ENCODE measurements at places on chromosomes 7 and 10.

DNA sequence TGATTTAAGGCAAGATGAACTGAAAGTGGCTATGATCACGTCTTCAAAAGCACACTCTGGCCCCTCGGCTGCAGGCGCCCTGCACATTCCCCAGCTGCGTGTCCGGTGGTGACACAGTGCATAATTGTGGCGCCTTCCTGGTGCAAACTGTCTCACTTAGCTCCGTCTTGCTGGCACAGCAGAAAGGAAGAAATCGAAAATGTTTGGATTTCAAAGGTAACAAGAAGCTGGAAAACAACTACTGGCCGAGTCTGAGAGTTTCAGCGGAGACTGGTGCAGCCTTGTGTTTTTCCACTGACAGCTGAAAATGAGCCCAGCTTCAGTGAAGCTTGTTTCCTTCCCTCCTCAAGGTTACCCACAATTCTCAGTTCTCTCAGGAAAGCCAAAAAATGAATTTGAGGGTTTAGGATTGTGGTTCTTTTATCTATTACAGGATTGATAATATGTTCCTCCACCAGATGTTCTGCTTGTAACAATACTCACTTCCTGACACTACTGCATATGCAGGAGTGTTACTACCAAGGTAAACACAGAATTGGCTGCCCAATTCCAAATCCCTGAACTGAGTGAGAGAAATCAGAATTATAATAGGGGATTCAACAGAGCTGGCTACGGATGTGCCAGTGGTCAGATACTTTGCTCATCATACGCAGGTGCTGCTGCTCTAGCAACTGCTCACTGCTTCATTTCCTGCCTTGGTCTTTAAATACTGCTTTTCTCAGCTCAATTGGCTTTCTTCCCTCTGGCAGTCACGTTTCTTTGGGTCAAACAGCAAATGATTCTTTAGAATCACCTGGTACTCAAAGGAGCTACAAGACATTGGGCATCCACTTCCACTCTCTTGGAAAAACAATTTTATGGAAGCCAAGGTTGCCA, 63.7 kb downstream of the TRUB1 start:
- no peak for DNase-seq

DNA sequence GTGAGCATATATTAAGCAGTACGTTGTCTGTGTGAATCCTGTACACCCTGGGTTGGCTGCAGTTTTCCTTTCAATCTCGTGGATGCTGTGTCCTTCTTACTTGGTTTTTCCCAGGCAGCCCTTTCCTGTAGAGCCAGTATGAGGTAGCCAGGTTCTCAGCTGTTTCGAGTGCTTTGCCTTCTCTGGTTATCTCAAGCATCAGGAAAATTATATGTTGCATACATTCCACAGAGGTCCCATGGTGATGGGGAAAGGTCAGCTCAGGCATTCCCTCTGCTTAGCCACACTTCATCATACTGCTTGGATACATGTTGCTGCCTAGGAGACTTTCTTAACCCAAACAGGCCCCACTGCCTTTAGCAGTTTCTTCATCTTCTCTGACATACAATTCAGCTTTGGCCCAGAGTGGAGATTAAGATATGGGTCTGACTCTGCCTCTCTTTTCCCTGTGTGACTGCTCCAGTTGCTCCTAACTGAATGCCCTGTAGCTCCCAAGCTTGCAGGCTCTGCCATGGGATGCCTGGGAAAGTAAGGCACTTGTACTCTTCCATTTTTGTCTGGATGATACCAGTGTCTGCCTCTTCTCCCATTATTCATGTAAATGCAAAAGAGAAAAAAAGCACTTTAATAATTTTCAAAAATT, 11.3 kb downstream of the GNAI1 start:
- no peak for DNase-seq

GRCh38 chr7:133381965-133382364, 129.1 kb downstream of the EXOC4 start:
- DNase-seq = no peak

DNA sequence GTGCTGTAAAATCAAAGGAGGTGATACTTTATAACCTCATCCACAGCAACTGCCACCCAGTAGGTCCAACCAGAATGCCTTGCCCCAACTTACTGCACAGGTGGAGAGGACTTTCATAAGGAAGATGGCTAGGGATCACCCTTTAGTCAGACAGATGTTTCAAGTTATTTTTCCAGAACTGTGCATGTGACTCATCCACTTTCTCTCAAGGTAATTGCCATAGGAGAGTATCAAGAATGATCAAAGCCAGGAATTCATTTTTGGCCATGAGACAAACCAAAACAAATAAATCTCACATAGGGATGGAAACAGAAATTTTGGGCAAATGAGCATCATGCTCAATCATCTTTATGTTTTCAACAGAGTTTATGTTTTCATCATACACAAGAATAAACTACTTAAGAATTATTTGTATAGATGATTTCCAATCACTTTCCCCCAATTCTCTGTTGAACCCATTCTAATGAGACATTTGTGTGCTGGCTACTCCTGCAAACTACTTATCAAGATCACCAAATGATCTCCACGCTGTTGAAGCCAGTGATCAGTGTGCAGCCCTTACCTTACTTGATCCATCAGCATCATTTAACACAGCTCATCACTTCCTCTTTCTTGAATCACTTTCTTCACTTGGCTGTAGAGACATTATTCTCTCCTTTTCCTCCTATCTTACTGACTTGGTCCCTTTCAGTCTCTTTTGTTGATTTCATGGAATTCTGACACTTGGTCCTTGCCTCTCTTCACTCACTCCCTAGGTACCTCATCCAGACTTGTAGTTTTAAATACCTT, 74.0 kb downstream of the SLC16A9 start:
- no peak for DNase-seq

DNA sequence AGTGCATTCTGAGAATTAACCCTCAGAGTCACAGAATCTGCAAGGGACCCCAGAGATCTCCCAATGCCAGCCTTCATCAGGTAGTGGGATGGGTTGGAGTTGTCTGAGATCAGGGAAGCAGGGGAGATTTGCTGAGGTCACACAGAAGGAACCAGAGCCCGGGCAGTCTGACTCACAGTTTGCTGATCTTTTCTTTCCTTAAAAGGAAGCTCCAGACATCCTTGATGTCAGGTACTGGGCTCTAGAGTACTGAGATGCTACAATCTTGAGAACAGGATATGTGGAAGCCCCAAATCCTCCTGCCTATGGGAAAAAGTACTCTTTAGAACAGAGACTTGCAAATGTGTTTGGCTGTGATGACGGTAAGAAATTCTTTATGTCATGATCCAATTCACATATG, 706 bp downstream of the TBATA start:
- peak; percentile 5 for DNase-seq

DNA sequence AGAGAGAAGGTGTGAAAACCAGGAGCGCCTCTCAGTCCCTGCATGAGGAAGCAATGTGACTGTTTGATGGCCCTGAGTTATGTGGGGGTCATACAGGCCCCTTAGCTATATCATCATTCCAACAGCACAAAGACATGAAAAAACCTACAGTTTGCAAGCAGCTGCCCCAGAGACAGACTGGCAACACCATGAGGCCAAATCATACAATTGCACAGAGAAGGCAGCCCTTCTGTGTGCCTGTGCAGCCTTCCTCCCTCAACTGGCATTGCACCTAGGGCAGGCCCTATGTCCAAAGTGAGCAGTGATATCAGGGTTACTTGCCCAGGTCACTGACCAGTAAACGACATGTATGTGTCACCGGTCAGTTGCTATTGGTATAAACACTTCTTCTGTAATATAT, 41.6 kb downstream of the GPRIN2 start:
- no peak for DNase-seq

DNA sequence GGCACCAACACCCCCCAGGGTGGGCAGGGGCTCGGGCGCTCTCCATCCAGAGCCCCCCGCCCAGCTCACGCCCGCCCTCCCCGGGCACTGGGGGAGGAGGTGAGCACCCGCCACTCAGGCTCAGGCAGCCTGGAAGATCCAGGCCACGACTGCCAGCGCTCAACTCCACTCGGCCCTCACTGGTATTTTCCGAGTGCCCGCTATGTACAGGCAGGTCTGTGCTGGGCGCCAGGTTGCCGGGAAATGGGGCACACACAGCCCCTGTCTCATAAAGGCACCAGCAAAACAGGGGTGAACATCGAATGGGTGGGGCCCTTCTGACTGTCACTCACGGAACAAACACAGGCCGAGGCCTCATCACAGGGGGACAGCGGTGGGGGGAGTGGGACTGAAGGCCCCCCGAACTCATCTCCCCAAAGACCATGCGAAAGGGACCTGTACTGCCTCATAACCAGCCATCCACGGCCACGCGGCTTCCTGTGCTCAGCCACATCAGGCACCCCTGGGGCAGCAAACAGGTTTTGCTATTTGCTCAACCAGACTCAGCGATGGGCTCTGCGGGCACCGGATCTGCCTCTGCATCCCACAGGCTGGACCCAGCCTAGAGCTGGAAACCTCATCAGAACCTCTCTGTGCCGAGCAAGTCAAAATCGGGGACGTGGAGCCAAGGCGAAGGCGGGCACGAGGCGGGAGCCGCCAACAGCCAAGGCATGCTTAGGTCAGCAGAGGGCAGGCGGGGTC, 98.7 kb upstream of the DNAAF5 start:
- no peak for DNase-seq

DNA sequence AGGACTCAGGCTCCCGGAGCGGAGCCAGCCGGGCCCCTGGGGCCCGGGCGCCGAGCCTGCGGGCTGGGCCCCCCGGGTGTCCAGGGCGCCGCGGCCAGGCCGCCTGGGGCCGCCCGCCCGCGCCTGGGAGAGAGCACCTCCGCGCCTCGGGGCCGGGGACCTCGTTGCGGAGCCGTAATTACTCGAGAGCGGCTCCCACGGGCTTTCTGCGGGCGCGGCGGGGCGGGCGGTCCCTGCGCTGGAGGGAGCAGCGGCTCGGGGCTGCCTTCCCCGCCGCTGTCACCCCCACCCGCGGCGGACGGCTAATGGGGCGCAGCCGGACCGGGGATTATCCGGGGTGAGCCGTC, 1.5 kb downstream of the GNB2 start:
- DNase-seq = peak; percentile 63

DNA sequence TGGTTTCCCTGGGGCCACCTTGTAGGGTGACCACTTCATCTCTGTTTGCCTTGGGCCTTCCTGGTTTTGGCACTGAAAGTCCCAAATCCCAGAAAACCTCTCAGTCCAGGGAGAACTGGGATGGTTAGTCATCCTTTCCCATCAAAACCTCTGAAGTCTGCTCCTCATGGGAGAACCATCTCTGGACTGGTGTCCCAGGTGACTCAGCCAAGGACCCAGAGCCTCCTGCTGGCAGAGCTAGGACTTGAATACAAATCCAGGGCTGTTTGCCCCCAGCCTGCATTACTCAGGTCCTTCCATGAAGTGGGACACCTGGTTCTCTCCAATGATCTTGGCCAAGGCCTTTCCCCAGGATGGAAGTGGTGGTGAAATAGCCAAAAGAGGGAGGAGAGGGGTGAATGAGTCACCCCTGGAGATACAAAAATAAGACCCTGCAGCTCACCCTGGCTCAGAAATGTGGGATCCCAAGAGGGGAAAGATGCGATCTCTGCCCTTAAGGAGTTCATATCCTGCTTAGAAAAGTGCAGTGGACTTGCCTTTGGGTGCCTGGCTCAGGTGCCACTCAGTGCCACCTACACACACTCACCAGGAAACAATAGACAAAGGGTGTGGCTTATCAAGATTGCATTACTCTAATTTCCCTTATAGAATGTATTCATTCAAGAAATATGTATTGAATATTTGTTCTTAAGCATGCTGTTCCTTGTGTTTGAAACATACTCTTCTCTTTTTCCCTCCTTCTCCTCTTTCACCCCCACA, 22.0 kb downstream of the ADRA2A start:
- DNase-seq = no peak

DNA sequence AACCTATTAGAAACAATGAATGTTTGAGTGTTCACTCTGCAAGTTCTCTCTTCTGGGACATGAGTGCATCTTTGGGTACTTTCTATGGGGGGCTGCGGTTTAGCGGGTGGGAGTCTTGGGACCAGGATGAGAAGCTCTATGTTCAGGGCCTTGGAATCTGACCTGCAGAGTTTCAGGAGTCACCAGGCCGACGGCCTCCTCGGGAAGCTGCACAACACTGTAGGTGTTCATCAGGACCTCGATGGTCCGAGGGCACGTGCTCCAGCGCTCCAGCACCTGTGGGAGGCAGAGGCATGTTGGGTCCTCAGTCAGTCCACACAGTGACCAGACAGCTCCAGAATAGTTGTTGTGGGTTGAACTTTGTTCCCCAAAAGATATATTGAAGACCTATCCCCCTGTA, 8.9 kb upstream of the GBX1 start:
- DNase-seq = no peak

DNA sequence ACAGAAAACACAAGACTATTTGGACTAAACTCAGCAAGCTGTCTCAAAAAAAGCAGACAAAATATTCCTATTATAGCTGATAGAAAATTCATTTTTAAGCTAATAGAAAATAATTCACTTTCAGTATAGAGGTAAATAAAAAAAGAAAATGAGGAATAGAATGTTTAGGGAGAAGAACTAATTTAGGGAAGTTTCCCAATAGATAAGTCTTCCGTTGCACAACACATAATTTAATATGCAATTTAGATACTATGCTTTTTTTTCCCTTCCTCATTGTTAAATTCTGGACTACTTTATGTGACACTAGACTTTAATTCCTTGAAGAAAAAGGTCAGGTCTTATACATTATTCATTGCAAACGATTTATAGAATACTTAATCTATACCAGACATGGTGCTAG, 10.3 kb downstream of the PNPLA8 start:
- DNase-seq = no peak

DNA sequence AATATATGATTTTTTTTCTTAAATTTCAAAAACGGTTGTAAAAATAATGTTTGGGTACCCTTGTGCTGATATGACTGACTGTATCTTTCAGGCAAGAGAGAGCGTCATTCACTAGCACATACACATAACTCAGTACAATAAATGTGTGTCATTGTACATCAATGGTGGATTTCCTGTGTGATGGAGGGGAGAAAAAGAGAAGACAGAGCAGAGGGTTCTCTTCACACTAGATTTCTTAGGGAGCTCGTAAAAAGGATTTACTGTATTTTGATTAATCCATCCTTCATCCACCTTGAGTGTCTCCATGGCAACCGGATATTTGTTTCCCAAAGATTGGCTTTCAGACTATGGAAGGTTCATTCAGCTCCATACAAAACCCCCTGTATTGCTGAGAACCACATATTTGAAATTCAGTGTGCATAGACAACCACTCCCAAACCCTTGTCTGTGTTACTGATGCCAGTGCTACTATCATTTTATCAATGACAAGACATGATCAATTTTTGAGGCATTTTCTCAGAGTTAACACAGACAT, 150.6 kb downstream of the AKR1D1 start:
- DNase-seq = no peak

- peak; percentile 50 for DNase-seq
These were observed 378 bp downstream of the PIK3AP1 start for GRCh38 chr10:96719850-96720421.

- peak; percentile 76 for DNase-seq
These were observed 90.4 kb downstream of the ZMIZ1 start for GRCh38 chr10:79159141-79159651.

GRCh38 chr10:112235920-112236319, 47.3 kb upstream of the TECTB start:
- DNase-seq = no peak

- no peak for DNase-seq
These were observed 85.3 kb upstream of the CCDC6 start for GRCh38 chr10:59991661-59992060.

Measured in SK-N-SH (cell line).